Stimulated activated CD8-positive, alpha-beta memory T cell treated with anti-CD3 and anti-CD28 coated beads, Interleukin-4, amount 100 ng/mL, for 24 hours (primary cell): ENCODE measurements at places on chromosomes 3 and 15.

GRCh38 chr3:11204697-11205348, 50.5 kb downstream of the HRH1 start:
- no peak for DNase-seq

DNA sequence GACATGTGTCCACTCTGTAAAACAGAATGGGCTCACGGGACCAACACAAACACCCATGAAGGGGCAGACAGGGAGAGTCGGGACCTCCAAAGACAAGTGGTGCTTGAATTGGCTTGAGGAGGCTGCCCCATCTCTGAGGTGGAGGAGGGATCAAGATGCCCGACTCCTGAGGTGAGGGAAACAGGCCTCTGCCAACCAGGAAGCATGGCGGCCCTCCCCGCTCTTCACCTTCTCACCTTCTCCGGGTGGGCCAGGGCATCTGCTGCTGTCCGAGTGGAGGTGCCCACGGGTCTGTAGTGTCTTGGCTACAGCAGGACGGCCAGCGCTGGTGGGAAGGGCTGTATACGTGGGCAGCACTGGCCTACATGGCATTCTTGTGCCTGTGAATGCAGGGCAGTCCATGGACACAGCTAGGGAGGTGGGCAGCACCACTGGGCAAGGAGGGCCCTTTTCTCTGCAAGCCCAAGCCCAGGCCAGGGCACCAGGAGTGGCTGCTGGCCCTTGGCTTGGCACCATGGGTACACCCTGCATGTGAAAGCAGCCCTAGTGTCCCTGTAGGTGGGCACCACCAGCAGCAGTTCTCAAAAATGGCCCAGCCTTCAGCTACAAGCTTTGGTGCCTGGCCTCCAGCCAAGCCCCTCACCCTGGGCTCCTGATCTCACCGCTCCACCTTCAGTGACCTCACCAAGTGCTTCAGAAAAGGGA, 79.4 kb downstream of the SNRK start:
- DNase-seq = no peak

DNA sequence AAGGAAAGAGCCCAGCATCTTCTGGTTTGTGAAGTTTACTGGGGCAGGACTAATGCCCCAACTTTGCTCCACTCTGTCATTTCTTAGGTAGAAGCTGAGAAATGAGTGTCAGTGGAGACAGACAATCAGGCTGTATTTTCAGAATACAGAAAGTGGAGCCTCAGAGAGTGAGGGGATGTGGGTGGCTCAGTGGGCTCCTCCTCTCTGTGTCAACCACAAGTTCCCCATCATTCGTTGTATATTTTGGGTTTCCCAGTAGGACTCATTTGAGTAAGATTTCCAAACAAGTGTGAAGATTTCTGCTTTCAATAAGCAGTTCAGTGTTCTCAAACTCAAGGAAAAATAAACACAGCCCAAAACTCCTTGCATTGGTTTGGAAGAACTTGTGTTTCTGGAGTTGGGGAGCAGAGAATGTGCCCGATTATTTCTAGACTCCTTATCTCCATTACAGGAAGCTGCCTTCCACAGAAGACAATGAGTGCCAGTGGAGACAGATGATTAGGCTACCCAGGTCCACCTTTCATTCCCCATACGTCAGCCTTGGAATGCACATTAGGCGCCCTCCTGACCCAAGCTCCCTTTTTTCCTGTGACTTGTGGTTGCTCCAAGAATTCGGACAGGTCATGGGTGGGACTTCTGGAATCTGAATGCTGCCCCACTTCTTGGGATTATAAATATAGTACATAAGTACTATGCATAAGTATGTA, 792.1 kb upstream of the LMCD1 start:
- no peak for DNase-seq

GRCh38 chr3:193816656-193817311, 223.8 kb downstream of the OPA1 start:
- DNase-seq = no peak

DNA sequence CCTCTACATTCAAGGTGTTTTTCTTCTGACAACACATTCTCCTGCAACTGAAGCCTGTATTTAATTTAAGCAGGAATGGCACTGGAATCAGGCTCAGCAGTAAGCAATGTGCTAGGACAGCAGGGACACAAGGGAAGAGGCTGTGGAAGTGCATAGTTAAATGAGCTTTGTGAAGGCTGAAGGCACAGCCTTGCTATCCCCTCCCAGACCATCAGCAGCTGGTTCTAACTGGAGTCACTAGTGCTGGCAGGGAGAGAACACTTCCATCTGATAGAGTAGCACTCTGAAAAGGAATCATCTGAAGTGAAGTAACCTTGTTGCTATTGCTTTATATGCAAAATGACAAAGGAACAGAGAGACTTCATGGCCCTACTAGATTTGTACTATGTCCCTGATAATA, 14.7 kb downstream of the UQCC5 start:
- no peak for DNase-seq
